Stimulated activated CD4-positive, alpha-beta T cell treated with anti-CD3 and anti-CD28 coated beads, Interleukin-12 subunit alpha, Interleukin-12 subunit beta, amount 100 ng/mL, for 24 hours (primary cell): ENCODE measurements at places on chromosomes 12 and 14.

GRCh38 chr12:110590806-110591326 lies 7.7 kb upstream of the PPTC7 start:
- DNase-seq, result no peak

GRCh38 chr12:56224954-56225353 lies 812 bp downstream of the NABP2 start:
- DNase-seq, result no peak

DNA sequence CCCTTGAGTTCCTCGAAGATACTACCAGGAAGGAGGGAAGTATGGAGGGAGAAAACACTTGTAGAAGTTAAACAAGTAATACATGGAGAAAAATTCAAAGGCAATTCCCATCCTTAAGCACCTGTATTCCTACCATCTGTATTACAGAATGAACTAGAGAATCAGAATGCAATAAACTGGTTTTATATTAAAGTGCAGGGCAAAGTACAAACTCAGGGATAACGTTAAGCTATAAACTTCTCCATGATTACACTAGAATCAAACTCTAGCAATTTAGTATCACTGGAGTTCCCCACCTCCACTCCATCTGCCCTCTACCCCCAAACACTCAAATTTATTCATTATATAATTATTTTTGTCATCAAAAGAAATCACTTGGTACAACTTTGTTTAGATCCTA lies 13.1 kb downstream of the PAWR start:
- no peak for DNase-seq

DNA sequence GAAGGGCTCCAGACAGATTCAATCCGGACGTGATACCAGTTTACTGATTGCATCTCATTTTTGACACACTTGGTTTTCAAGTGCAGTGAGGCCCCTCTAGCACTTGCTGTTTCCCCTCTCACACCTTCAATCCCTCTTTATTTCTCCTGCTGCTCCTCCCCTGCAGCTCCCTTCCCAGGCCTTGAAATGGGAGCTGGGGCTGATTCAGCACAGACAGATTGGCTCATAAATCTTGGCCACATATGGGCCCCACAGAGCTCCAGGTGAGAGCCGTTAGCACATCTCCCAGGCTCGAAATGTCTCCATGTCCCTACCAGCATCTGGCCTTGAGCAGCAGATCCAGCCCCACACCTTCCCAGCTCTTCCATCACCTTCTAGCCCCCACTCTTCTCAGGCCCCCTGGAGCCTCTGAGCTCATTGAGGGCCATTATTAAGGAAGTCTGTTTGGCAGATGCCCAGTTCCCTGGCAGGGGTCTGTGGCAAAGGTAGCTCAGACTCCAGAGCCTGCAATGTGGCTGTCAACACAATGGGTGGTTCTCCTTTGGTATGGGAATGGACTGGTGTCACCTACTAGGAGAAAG lies 220.3 kb upstream of the FKBP4 start:
- no peak for DNase-seq

DNA sequence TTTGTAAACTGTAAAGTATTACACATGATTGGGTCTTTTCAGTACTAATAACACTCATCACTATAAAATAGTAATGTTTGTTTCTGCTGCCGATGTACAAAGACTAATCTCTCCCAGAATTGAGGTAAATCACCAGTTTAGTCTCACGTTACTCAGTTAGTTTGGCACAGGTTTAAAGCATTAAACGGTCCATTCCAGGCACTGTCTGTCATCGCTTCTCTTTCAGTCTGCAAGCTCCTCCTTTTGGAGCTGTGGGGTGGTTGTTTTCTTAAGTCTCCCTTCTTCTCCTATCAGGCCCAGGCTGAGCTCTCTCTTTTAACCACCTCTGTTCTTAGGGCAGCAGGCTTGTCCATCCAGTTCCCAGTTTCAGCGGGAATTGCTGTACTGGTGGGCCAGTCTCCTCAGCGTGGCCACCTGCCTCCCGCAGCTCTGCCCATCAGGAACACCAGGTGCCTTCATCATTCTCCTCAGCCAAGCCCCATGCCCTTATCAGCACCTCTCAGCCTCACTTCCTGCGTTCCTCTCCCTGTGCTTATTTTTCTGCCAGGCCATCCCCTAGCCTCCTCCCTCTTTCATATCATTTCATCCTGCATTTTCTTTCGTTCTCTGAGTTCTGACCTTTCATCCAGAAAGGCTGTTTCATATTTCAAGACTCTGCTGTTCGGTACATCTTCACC lies 149.0 kb downstream of the TGFB3 start:
- DNase-seq, result no peak

- no peak for DNase-seq
Observed at GRCh38 chr12:127640181-127640886, 626.6 kb upstream of the TMEM132C start.

DNA sequence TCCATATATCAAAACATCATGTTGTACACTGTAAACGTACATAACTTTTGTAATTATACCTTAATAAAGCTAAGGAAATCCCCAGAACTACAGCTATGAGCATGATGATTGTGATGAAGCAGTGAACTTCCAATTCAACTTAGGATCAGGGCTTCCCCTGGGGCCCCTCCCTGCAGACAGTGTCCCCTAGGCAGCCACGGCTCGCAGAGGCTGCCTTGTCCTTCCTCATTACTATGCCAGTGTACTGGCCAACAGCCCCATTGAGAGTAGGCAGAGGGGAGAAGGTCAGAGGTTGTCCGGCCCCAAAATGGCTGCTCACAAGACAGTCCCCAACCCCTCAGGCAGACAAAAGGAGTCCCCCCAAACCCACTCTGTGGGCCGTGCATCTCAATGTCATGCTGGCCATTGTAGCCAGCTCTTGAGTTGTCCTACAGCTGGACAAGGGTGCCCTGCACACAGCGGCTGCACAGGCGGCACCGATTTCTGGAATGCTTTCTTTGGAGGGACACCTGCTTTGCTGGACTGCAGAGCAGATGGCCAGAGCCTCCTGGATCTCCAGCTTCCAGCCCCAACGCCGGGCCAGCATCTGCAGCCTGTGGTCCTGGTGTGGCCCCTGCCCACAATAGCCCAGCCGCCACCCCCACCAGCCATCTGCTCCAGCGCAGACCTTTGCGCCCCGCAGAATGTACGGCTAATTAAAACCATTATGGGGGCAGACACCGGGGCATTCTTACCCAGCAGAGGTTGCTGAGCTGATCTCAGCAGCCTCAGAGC lies 46.1 kb downstream of the NIN start:
- no peak for DNase-seq

DNA sequence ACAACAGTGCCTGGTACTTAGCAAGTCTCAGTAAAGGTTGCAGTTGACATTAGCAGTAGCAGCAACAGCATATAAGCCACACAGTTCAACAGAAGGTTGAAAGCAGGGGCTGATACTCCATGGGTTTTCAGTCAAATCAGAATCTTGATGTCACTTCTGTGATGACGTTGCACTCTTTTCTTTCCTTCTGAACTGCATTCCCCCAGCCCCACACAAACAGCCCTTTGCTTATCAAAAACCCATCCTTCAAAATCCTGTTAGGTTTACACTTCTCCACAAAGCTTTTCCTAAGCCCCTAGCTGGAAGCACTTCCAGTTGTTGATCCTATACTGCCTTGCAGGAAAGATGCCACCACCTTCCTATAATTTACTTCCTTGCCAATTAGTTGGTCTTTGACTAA lies 34.0 kb upstream of the KCNK13 start:
- no peak for DNase-seq
